ENCODE measurements at places on chromosomes 6 and 20. TPM values are rescaled to one million over a fixed set of nuclear protein-coding genes. Genes with fewer than 3 reads are reported as not detected.

EPB41L1 gene
- total RNA-seq = 8.5 TPM

FILIP1 gene
- 0.40 TPM for total RNA-seq

DLK2 gene
- 1.4 TPM for total RNA-seq

C20orf141 gene
- not detected for total RNA-seq

SPATS1 gene
- total RNA-seq = not detected

SEL1L2 gene
- not detected for total RNA-seq

PGC gene
- total RNA-seq = not detected

SLC52A3 gene
- 3.0 TPM for total RNA-seq

MACROD2 gene
- total RNA-seq = 0.51 TPM

MYCT1 gene
- total RNA-seq = 0.06 TPM

ZSCAN23 gene
- 8.4 TPM for total RNA-seq

HTR1B gene
- total RNA-seq = not detected

GGTLC1 gene
- total RNA-seq = not detected

ZNF76 gene
- total RNA-seq = 9.1 TPM

BEND6 gene
- 9.0 TPM for total RNA-seq

PDE7B gene
- 0.17 TPM for total RNA-seq

SESN1 gene
- 4.2 TPM for total RNA-seq

COL12A1 gene
- total RNA-seq = 6.6 TPM

GABRR2 gene
- not detected for total RNA-seq

OGFR gene
- 44.2 TPM for total RNA-seq

PPIL6 gene
- 3.8 TPM for total RNA-seq

CALHM4 gene
- not detected for total RNA-seq

GNMT gene
- not detected for total RNA-seq

TNFAIP3 gene
- total RNA-seq = 12.6 TPM

FNDC1 gene
- total RNA-seq = under 0.01 TPM

IL17F gene
- not detected for total RNA-seq

CEP162 gene
- 17.4 TPM for total RNA-seq
